ENCODE measurements at places on chromosomes 6 and 20.

DNA sequence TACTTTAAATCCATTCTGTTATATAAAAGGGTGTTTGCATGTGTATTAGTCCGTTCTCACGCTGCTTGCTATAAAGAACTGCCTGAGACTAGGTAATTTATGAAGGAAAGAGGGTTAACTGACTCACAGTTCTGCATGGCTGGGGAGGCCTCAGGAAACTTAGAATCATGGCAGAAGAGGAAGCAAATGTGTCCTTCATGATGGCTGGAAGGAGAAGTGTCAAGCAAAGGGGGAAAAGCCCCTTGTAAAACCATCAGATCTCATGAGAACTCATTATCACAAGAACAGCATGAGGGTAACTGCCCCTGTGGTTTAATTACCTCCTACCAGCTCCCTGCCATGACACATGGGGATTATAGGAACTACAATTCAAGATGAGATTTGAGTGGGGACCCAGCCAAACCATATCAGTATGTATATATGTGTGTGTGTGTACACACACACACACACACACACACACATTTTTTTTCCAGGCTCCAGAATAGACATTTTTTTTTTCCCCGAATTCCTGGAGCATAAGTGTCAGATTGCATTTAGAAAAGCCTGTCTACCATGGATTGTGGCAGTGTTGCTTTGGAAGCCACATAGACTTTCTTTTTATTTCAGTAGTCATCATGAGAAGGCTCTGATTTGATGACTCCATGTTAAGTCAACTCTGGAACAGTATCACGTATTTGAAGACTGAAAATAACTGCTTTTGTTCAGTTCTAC is 31.5 kb downstream of the KDM1B start:
- DNase-seq: no peak

- no peak for DNase-seq
Measured at GRCh38 chr6:36514554-36515456, 32.5 kb downstream of the STK38 start.

GRCh38 chr20:18496042-18496441 is 983 bp downstream of the RBBP9 start:
- no peak for DNase-seq

GRCh38 chr6:41684311-41685180 is 46.3 kb downstream of the MDFI start:
- DNase-seq: no peak

- DNase-seq: peak; percentile 30
Measured at GRCh38 chr6:156102129-156102528, 646.5 kb upstream of the NOX3 start.

- DNase-seq: peak; percentile 84
Measured at GRCh38 chr6:26223228-26223627, 136.0 kb downstream of the HFE start.

DNA sequence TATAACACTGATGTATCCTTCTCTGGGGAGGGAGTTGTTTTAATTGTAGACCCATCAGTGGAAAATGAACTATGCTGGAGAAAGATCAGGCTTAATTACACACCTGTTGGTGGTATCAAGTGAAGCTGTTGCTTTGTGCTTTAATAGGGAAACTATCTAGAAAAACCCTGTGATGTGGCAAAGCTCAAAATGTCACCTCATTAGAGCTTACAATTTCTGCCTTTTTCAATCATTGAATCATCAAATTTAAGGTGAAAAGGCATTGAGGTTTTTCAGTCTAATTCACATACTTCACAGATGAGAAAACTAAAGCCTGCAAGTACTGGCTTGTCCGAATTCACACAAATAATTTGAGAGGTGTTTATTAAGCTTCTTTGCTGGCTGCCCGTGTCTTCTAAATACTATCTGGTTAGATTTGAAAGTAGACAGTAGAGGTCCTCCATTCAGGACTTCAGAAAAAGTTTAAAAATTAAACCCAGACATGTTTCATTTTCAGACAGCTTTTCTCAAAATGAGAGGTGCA is 143.3 kb upstream of the MAP3K7 start:
- DNase-seq: no peak

- DNase-seq: peak; percentile 16
Measured at GRCh38 chr6:107600936-107601335, 111.0 kb downstream of the SOBP start.

DNA sequence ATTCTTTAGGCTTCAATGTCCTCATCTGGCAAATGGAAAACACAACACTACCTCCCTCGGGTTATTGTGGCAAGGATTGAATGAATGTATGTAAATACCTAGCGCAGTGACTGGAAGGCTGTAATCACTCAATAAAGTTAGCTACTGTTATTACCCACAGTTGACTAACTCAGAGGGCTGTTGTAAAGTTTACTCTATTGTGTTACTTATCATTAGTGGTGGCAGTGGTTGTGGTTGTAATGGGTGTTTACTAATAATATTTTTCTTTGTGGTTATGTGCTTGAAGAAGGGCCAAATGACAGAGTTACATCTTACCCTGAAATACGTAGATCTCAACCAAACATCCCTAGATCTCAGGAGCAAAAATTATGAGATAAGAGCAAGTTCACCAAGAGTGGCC is 42.0 kb upstream of the PXDC1 start:
- DNase-seq: no peak

- DNase-seq: no peak
Measured at GRCh38 chr6:85285934-85286333, 163.9 kb upstream of the NT5E start.

Measured in SK-MEL-5 (cell line).